SK-N-SH (cell line): ENCODE measurements at places on chromosomes 13 and 19.

DNA sequence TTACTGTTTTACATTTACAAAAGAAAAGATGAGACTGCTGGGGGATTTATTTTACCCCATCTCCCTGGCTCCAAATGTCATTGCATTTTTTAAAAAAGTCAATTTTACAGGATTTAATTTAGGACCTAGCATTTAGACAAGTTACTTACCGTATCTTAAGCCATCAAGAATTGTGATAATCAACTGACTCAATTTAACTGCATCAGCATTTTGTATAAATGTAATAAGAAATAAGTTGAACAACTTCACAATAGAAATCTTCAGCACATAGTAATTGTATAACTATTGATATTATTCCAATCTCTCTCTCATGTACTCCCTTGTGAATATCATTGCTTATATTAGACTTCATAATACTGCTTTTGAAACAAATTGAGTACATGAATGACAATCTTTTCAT, 907.5 kb upstream of the SLC10A2 start:
- no peak for DNase-seq

DNA sequence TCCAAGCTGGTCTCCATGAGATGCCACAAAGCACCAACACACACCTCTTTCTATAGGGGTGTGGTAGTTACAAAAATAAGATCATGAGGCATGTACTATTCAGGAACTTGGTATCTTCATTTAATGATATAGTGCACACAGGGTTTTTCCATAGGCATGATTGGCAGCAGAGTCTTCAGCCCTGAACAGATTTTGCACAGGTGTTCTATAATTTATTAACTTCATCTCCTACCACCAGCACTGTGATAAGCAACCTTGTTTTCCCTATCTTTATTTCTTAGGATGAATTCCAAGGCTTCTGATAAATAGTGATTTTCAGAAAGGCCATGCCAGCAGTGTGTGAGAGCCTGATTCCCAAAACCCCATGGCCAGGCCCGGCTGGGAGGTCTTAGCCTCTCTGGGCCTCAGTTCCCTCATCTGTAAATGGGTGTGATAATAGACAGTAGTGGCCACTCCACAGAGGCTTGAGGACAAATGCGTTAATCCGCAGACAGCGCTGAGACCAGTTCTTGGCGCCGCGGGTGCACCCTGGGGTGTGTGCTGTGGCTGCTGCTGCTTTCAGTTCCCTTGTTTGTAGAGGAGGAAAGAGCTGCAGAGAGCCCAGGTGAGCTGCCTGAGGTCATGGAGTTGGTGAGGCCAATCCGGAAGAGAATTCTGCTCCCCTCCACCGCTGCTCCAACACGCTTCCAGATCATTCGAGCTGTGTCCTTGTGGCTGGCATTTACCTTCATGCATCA, 33.1 kb downstream of the DHRS12 start:
- DNase-seq: no peak

DNA sequence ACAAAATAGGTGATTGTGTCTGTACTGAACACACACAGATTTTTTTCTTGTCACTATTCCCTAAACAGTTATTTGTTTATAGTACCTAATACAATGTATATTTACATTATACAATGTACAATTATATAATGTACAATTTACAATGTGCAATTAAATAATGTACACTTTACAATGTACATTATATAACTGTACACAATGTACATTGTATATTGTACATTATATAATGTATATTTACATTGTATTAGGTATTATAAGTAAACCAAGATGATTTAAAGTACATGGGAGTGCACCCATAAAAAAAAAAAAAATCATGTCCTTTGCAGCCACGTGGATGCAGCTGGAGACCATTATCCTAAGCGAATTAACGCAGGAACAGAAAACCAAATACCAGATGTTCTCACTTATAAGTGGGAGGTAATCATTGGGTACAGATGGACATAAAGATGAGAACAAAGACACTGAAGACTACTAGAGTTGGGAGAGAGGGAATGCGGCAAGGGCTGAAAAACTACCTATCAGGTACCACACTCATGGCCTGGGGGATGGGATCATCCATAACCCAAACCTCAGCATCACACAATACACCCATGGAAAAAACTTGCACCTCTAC, 68.1 kb downstream of the ABCC4 start:
- peak; percentile 57 for DNase-seq

GRCh38 chr13:34216256-34216655, 398.3 kb downstream of the RFC3 start:
- no peak for DNase-seq

DNA sequence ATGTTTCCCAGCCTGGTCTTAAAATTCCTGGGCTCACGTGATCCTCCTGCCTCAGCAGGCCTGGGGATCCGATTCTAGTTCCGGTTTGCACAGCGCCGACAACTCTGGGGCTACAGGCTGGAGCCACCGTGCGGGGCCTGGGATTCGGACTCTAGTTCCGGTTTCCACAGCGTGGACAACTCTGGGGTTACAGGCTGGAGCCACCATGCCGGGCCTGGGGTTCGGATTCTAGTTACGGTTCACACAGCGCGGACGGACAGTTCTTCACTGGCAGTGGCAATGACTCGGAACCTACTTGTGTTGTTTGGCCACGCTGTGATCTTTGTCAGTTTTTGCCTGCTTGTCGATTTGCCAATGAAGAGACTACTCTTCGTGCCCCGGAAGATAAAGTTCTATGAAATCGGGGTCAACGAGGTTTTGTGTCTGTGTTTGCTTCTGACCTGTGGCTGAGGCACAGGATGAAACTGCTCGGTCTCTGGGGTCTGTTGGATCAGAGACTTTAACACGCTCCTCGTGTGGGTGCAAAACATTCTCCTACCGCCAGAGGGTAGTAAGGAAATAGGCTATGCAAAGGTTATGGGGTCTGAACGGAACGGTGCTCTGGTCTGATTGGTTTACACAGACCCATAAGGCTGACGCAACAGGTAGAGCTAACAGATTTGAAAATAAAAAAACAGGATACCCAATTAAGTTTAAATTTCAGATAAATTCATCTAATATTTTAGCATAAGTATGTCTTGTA, 12.1 kb upstream of the ZSCAN1 start:
- peak; percentile 81 for DNase-seq

DNA sequence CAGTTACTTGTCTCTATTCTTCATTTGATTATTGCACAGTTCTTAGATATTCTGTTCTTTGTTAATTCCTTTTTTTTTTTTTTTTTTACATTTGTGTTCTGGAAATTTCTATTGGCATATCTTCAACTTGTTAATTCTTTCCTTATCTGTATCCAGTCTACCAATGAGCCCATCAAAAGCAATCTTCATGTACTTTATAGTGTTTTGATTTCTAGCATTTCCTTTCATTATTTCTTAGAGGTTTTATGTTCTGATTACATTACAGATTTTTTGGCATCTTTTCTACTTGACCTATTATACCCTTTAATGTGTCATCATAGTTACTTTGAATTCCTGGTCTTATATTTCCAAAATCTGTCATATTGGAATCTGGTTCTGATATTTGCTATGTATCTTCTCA, 2194.8 kb downstream of the PCDH9 start:
- no peak for DNase-seq

GRCh38 chr19:46659151-46660007, 1.6 kb downstream of the DACT3 start:
- peak; percentile 71 for DNase-seq

GRCh38 chr19:6963244-6963852, 57.9 kb downstream of the MBD3L2B start:
- DNase-seq: no peak

- DNase-seq: no peak
These were observed 14.7 kb downstream of the TMPRSS9 start for GRCh38 chr19:2374808-2375207.

GRCh38 chr19:18464646-18465045, 26.7 kb upstream of the ISYNA1 start:
- DNase-seq: no peak

GRCh38 chr13:30711837-30712236, 23.5 kb upstream of the ALOX5AP start:
- no peak for DNase-seq

- DNase-seq: no peak
These were observed 2213.9 kb upstream of the PCDH20 start for GRCh38 chr13:63629591-63629990.
